ENCODE measurements at places on chromosomes 12 and 14.

DNA sequence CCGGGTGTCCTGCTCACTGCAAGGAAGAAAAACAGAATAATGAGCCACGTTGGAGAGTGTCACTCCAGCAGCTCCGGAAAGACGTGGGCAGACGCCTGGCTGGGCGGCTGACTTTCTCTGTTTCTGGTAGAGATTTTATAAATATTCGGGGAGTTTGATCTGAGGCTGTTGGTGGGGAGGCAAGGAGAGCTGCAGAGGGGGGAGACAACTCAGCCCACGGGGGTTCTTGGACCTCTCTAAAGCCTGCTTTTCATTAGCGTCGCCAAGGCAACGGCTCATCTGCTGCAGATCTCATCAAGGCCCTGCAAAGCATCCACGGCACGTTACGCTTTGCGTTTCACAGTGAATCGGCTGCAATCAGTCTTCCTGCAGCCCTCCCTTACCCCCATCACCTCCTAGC is 207.2 kb downstream of the ZFP36L1 start:
- DNase-seq = no peak

DNA sequence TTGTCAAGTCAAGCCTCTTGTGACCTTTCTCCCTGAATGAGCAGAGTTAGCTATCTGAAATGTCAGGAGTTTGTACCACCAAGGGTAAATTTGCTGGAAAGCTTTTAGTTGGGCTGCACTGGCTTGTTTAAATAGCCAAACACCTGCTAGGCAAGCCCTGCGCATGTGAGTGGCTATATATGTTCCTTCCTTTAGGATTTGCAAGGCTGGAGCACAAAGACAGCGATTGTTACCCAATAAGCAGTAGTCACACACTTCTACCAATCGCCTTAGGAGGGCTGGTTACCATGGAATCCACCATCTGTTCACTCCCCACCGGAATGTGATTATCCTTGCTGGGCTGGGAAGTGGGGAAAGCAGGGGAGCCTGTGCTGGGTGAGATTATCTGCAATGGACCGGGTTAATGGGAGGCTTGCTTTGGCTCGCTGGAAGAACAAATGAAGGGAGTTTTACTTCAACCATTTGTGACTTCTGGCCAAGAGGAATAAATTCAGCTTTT is 102.5 kb downstream of the FGD4 start:
- no peak for DNase-seq

- DNase-seq = no peak
Observed at GRCh38 chr12:127822809-127823411, 444.1 kb upstream of the TMEM132C start.

DNA sequence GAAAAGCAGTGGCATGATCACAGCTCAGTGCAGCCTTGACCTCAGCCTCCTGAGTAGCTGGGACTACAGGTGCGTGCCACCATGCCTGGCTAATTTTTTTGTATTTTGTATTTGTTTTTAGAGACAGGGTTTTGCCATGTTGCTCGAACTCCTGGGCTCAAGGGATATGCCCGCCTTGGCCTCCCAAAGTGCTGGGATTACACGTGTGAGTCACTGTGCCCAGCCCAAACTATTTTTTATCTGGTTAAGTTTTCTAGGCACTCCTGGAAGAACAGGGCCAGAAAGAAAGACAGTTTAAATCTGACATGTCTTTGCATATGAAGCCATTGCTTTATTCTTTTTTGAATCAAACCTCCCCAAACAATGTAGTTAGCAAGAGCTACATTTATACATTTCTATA is 27.5 kb upstream of the PTGR2 start:
- no peak for DNase-seq
